ENCODE measurements at places on chromosomes 3 and 15.
A peak's percentile ranks its signal among the peaks of the same experiment; 100 is the strongest.

- DNase-seq: no peak
Observed at GRCh38 chr3:78913711-78914110, 854.1 kb downstream of the ROBO1 start.

- no peak for DNase-seq
Observed at GRCh38 chr3:158709666-158710083, 22.6 kb downstream of the RARRES1 start.

- no peak for DNase-seq
Observed at GRCh38 chr3:36211652-36211999, 168.7 kb upstream of the STAC start.

DNA sequence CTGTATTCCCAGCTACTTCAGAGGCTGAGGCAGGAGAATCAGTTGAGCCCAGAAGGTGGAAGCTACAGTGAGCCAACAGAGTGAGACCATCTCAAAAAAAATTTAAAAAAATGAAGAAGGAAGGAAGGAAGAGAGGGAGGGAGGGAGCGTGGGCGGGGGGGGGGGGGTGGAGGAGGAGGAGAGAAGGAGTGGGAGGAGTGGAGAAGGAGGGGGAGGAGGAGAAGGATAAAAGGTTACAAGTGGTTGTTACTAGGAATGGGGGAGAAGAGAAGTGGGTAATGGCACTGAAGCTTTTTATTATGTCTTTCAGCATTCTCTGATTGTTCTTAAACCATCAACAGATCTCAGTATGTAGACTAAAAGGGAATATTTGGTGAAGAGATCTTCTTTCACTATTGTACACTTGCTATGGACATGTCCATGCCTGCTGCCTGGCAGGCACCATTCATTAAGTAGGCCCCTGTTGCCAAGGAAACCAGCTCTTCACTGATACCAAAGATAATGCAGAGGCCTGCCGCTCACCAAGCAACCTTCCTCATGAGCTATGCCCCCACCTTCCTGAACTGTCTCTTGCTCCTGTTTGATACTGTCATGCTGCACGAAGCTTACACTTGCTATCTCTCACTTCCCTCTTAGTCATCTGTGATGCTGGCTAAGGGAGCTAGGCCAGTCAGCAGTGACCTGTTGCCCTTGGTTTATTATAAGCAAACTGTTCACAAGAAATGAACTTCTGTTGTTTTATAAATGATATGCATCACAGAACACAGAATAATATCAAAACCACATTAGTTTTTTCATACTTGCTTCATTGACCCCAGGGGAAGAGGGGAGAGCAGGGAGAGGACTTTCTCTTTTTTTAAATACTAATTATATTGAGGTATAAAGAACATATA lies 23.1 kb downstream of the EPM2AIP1 start:
- peak; percentile 28 for DNase-seq

- no peak for DNase-seq
Observed at GRCh38 chr3:194488055-194488742, 1.4 kb upstream of the ATP13A3 start.

DNA sequence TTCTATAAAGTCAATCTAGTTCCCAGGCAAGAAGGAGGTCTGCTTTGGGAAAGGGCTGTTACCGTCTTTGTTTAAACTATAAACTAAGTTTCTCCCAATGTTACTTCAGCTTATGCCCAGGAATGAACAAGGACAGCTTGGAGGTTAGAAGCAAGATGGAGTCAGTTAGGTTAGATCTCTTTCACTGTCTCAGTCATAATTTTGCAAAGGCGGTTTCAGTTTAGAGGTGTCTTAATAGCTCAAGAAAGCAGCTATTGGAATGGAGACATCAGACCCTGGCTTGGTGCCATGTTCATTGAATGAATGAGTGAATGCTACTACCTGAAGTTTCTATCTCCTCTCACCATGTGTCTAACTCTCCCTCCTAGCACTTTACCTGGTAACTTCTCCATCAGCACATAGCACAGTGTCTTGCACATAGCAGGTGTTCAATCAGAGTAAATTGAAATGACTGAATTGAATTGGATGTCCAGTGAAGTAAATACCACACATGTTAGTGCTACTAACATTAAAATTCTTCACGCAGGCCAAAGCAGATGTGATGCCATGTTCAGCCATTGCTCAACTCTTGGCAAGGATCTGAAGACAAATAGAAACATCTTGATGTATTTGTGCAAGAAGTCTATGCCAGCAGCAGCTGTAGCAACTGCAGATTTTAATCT lies 28.2 kb downstream of the CLEC3B start:
- DNase-seq: no peak

DNA sequence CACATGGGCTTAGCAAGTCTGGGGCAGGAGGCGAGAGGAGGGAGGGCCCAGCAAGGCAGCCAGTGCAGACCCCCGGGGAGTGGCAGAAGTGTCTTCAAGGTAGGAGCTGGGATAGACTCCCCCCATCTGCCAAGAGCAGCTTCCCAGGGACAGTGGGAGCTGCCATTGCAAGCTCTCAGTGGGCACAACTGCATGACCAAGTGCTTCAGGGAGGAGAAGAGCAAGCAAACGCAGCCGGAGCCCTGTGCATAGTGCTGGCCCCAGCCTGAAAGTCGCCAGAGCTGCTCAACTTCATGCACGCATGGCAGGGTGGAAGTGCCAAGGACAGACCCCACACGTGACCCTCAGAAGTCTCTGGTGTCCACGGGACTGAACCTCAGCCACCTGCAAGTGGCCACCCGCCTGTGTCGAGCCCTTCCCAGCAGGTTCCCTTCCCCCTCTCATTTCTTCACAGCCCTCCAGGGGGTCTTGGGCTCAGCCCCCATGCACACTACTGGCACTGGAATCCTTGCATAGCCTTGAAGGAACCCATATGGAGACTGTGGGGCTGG lies 89.4 kb downstream of the PLXNA1 start:
- DNase-seq: no peak

GRCh38 chr3:152030320-152030719 lies 156.9 kb downstream of the SUCNR1 start:
- no peak for DNase-seq

Data from stimulated activated naive CD8-positive, alpha-beta T cell treated with anti-CD3 and anti-CD28 coated beads, Interleukin-15, amount 100 ng/mL, for 72 hours (primary cell).